ENCODE measurements at places on chromosomes 13 and 19.

DNA sequence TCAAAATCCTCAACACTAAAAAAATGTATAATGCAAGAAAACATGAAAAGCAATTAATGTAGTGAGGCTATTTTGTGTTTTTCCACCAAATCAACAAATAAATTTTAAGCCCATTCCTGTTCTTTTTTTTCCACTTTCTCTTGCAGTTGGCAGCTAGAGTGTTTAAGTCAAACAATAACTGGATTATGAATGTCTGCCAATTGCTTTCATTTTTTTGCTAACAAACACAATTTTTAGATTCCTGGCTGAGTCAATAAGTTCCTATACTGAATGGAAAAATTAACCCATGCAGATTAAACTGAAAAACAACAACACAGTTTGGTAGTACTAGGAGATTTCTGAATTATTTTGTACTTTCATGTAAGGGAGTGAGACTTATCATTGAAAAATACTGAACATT is 232.4 kb downstream of the SLITRK5 start:
- DNase-seq, result no peak

DNA sequence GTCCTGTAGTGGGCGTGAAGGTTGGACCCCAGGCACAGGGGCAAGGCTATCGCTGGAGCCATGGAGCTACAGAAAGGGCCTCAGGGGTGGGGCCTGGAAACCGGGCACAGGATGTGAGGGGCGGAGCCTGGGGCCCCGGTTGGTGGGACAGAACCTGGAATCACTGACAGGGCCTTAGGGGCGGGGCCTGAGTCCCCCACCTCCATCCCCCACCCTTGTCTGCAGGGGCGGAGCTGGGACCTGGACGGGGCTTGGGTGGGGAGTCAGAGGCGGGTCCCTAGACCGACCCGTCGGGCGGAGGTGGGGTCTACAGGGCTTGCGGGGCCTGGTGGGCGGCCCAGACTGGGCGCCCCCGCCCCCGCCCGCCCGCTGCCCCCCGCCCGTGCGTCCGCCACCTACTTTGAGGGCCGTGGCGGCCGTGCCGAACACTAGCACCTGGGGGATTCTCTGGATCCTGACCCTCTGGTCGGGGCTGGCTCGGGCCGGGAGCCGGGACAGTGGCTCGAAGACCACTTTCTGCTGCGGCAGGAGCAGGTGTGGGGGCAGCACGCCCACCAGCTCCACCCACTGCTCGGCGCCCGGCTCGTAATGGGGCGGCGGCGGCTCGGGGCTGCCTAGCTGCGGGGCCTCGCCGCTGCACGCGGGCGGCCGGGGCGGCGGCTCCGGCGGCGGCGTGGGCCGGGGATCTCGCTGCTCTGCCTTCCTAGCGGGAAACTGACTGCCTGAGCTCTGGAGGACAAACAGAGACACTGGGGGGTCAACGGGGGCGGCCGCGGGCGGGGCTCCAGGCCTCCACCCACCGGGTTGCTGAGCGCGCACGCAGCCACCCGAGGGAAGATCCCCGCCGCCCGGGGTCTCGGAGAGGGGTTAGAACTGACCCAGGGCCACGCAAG is 26.3 kb downstream of the DCAF15 start:
- no peak for DNase-seq

GRCh38 chr19:34487651-34488051 is 6.1 kb downstream of the WTIP start:
- DNase-seq, result no peak

DNA sequence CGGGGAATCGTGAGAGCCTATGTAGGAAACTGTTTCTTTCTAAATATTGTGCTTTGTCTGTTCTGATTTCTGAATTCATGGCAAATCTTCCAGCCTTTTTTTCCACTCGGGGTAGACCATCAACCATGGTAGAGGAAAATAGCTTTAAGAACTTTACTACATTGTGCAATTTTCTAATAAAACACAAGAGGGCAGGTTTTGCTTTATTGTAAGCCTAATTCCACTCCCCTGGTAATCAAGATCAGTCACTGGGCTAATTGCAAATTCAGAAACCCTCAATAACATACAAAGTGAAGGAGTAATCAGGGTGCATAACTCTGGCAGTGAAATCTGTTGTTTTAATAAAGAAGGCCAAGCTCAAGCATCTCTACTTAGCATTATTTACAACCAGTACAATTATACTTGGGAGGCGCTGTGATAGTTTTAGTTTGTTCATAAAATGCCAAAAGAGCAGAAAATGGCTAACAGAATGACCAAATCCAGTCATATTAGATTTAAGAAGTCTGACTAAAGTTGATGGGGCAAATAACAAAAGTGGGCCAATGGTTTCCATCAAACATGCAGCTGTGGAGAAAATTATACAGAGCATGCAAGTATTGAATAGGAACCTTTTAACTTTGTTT is 43.8 kb downstream of the DCT start:
- no peak for DNase-seq

- DNase-seq, result no peak
Measured at GRCh38 chr19:58356766-58357480, 3.6 kb upstream of the A1BG start.

DNA sequence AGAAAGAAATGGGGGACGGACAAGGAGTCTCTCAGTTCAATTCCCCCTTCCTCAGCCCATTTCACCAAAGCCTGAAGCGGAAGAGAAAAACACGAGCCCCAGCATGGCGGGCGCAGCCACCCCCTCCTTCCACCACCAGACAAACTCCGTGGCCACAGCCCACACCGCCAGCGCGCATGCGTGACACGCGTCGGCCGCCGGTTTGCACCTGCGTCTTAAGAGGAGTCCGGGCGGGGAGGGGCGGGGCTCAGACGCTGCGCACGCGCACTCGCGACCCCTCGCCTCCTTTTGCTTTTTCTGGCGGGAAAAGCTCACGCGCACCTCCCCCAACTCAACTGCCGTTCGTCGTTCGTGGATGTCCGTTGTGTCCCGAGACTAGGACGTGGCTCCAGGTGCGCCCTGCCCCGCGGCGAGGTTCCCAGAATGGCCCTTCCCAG is at the start of gene KASH5:
Gene KASH5 (plus strand): TSS at position 314 of the 437 bp plus-strand sequence. CDS start 2,635 bp downstream, outside the sequence.
- peak; percentile 89 for DNase-seq

GRCh38 chr19:40585241-40585981 is 8.7 kb downstream of the SHKBP1 start:
- DNase-seq, result no peak

GRCh38 chr13:109088624-109088917 is 459.2 kb downstream of the MYO16 start:
- no peak for DNase-seq

GRCh38 chr13:44040818-44041100 is 161.1 kb downstream of the LACC1 start:
- DNase-seq, result no peak

- DNase-seq, result no peak
Measured at GRCh38 chr13:111883571-111884343, 183.2 kb upstream of the SOX1 start.

GRCh38 chr13:29902632-29903305 is 52.4 kb upstream of the UBL3 start:
- no peak for DNase-seq

GRCh38 chr13:94333131-94333820 is 146.2 kb downstream of the DCT start:
- DNase-seq, result no peak

DNA sequence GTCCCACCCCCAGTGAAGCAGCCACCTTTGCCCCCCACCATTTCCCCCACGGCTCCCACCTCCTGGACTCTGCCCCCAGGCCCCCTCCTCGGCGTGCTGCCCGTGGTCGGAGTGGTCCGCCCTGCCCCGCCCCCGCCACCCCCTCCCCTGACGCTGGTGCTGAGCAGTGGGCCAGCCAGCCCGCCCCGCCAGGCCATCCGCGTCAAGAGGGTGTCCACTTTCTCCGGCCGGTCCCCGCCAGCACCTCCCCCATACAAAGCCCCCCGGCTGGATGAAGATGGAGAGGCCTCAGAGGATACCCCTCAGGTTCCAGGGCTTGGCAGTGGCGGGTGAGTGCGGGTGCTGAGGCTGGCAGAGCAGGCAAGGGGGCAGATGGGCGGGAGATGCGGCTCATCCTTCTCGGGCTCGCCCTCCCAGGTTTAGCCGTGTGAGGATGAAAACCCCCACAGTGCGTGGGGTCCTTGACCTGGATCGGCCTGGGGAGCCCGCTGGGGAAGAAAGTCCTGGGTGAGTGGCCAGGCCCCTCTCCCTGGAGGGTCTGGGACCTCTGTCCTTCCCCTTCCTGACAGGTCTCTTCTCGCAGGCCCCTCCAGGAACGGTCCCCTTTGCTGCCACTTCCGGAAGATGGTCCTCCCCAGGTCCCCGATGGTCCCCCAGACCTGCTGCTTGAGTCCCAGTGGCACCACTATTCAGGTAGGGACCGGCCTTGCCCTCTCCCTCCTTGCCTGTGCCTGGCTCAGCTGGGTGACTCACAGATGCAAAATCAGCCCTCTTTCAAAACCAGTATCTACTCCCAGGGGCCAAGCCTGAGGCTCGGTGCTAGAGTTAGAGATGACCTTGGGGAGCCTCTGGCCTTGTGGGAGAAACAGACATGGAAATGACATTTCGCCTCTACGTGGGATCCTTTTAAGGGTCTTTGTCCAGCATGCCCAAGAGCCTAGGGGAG is 8.8 kb downstream of the IGFLR1 start:
- no peak for DNase-seq

DNA sequence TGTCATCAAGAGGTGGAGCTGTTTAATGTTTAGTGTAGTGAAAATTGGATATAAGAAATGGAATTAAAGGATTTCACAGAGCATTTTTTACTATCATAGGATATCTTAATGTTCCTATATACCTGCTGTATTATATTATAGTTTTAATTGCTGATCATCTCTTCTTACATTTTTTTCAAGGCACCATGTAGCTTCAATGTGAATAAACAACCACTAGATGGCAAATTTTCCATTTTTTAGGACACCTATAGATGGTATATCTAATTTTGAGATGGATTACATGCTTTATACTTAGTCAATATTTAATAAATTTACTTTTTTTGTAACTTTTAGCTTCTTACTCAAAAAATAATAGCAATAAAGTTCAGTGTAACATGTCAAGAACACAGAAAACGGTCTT is 9.0 kb upstream of the ATXN8OS start:
- DNase-seq, result no peak

GRCh38 chr19:42233678-42234292 is 8.6 kb downstream of the GSK3A start:
- DNase-seq, result no peak

- DNase-seq, result no peak
Measured at GRCh38 chr19:8004723-8005513, 523 bp downstream of the ELAVL1 start.

GRCh38 chr19:49440439-49441209 is 703 bp downstream of the SLC17A7 start:
- no peak for DNase-seq

DNA sequence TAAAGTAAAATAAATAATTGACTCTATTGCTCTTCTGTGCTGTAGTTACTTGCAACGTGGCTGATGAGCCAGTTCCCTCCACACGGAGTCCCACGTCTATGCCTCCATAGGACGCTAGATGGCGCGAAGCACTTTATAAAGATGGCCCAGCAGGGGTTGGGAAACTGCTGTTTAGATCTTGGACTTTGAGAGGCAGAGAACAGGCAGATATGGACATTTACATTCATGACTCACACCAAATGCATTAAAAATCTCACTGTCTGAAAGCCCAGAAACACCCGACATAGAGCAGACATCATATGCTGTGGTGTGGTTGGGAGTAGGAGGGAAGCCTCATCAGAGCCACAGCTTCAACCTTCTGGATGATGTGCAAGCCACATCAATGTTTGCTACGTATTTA is 643.1 kb upstream of the ARGLU1 start:
- no peak for DNase-seq
